K562 (cell line): ENCODE measurements at places on chromosomes 7 and 10.
A peak's percentile ranks its signal among the peaks of the same experiment; 100 is the strongest.

GRCh38 chr10:27720529-27720928 is 25.1 kb downstream of the MKX start:
- DNase-seq: no peak

- DNase-seq: no peak
Observed at GRCh38 chr10:114283091-114283490, 44.0 kb downstream of the VWA2 start.

GRCh38 chr7:139861803-139862202 is 32.7 kb downstream of the TBXAS1 start:
- no peak for DNase-seq

- no peak for DNase-seq
Observed at GRCh38 chr7:42137941-42138340, 99.1 kb downstream of the GLI3 start.

- DNase-seq: no peak
Observed at GRCh38 chr7:107166736-107167426, 1.9 kb upstream of the HBP1 start.

- no peak for DNase-seq
Observed at GRCh38 chr7:127189886-127190285, 62.9 kb downstream of the GRM8 start.

DNA sequence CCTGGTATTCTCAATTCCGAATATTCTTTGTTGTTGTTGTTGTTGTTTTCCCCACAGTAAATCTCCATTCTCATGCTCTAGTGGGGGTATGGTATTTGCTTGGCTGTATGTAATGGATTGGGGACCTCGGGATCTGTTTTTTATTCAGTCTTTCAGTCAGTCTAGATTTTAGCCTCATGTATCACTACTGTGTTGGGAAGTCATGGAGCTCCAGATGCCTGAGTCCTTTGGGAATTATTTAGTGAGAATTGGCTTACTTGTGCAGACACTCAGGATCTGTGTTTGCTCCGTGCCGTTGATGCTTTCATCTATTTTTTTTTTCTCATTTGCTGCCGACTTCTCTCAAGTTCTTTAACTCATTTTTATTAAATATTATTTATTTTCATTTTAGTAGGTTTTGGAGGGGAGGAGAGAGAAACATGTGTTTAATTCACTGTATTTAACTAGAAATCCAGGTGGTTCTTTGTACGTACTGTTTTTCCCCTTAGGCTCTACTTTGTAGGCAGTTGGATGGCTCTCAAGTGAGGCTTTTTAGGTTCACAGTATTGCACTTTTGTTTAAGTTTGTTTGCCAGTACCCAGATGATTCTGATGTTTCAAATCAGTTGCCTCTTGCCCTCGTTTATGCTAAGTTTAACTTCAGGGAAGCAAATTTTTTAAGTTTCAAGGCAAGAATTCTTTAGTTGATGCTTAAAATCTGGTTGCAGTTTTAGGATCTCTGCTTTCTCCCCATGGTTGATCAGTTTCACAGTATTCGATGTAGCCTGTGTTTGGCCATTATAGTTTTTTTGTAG is 36.9 kb downstream of the ZNRF2 start:
- no peak for DNase-seq

- DNase-seq: no peak
Observed at GRCh38 chr7:111074071-111074747, 16.7 kb upstream of the LRRN3 start.

DNA sequence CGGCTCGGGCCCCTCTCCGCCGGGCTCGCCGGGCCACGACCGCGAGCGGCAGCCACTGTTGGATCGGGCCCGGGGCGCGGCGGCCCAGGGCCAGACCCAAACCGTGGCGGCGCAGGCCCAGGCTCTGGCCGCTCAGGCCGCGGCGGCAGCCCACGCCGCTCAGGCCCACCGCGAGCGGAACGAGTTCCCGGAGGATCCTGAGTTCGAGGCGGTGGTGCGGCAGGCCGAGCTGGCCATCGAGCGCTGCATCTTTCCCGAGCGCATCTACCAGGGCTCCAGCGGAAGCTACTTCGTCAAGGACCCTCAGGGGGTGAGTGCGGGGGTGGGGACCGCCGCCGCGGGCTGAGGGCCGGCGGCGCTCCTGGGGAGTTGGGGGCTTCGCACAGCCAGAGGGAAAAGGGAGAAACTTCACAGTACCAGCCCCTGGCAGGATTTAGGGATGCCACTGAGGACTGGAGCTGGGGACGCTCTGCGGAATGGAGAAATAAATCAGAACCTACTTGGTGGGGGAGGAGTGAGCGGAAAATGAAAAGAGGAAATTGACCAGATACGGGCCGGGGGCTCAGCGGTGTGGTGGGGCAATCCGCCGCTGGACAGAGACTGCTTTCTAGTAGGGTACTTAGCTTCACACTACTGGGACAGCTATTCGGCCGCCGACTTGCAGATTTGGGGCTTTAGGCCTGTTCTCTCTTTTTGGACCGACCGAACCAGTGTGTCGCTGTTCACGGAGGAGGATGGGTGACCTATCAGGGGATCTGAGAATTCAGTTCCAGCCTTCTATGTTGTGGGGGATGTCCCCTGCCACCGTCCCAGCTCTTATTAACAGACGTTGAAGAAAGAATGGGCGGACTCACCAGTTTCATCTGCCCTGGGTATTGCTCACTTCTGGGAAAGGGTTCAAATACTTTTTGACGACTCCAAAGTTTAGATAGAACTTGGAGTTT is 669 bp downstream of the PI4K2A start:
- DNase-seq: peak; percentile 29

- no peak for DNase-seq
Observed at GRCh38 chr7:112346381-112347060, 103.7 kb upstream of the IFRD1 start.

GRCh38 chr10:6242089-6242488 is 39.4 kb downstream of the PFKFB3 start:
- no peak for DNase-seq

- DNase-seq: no peak
Observed at GRCh38 chr7:3439333-3440030, 138.4 kb downstream of the SDK1 start.

- peak; percentile 10 for DNase-seq
Observed at GRCh38 chr10:2908851-2909630, 158.3 kb upstream of the PFKP start.

GRCh38 chr7:20906801-20907453 is 120.2 kb upstream of the SP8 start:
- no peak for DNase-seq

- DNase-seq: no peak
Observed at GRCh38 chr10:88754287-88754686, 5.5 kb upstream of the LIPN start.

GRCh38 chr7:36597090-36597773 is 127.1 kb downstream of the AOAH start:
- no peak for DNase-seq

DNA sequence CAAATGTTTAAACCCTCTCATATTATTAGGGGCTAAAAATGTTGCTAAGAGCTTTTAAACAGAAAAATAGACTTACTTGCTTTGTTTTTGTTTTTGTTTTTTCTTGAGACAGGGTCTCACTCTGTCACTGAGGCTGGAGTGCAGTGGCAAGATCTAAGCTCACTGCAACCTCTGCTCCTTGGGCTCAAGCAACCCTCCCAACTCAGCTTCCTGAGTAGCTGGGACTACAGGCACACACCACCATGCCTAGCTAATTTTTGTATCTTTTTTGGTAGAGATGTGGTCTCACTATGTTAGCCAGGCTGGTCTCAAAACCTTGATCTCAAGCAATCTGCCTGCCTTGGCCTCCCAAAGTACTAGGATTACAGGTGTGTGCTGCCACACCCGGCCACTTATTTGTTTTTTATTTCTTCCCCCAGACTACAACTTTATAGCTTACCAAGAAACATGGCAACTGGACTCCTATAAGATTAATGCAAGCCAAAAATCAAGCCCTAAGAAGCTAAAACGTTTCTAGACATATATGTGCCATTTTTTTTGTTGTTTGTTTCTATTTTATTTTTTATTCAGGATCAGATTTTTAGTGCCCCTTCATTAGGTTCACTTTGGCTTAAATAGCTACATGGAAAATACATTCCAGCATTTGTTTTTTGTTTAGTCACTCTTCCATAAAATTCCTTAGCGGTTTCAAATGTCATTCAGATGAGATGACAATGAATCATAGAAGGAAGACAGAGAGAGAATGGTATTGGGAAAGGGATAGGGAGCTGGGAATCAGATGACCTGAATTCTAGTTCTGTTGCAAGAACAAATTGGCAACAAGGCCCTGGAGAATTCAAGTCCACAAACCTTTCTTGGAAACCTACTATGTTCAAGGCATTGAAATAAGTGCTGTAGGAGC is 163.4 kb upstream of the MKLN1 start:
- no peak for DNase-seq

GRCh38 chr10:105967256-105967655 is 1197.2 kb downstream of the SORCS1 start:
- no peak for DNase-seq

DNA sequence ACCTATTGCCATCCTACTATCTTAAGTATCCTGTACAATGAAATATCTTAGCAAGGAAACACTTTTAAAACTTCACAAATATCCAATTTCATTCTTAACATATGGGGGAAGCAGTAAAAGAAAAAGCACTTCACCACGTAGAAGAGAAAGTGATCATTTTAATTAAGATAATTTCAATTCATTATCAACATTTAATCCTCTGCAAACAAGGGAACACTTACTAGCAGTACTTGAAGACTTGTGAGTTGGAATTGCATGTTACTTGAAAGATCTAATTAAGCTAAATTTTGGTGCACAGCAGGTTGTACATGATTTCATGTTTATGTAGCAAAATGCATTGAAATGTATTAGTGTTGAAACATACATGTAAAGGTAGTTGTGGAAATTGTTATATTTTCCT is 20.8 kb upstream of the CCAR1 start:
- DNase-seq: no peak

GRCh38 chr10:125081931-125082330 is 78.4 kb downstream of the CTBP2 start:
- DNase-seq: no peak

DNA sequence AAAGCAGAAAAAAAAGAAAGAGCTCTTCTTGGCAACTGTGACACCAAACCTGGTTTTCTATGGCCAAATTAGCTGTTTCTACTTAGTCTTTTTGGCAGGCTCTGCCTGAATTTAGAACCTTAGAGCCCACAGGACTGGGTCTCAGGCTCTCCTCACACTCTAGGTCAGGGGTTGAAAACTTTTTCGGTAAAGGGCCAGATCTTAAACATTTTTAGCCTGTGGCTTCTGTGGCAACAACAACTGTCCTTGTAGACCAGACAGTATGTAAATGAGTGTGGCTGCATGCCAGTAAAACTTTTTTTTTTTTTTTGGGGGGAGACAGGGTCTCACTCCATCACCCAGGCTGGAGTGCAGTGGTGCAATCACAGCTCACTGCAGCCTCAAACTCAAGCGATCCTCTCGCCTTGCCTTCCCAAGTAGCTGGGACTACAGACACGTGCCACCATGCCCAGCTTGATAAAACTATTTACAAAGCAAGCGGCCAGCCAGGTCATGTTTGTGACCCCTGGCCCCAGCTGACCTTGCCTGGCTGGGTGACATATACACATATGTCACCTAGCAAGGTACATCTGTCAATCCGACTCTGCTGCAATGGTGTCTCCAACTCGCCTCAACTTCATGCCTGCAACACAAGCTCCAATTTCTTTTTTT is 17.4 kb downstream of the KPNA7 start:
- no peak for DNase-seq

DNA sequence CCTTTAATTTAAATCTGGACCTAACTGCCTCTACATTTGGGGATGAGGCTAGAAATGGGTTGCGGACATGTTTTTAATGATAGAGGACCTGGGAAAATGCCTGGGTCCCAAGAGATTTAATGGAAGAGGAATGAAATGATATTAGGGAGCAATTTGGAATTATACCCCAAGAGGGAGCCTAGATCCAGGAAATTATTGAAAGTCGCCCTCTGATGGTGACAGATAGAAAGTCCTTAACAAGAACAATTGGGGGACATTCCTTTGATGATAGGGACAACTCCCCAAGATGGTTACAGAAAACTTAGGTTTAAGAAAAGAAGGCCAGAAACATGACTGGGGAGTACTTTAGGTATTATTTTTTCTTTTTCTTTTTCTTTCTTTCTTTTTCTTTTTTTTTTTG is 9.5 kb upstream of the TSGA13 start:
- DNase-seq: peak; percentile 41

DNA sequence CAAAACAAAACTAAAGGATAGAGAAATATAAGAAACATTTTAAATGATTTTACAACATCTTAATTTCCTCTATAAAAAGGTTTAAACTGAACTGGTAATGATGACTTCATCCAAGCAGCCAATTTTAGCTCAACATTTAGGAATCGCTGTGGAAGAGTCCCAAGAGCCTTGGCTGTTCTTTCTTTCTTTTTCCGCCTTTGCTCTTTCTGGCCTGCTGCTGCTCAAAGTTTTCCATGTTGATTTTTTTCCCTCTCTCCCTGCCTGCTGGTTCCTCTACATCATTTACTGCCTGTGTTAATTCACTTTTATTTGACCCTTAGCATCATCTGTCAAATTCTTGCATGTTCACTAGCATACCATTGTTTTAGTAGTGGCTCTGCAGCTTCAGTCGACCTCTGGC is 146.9 kb downstream of the EVX1 start:
- DNase-seq: no peak

GRCh38 chr7:127527561-127527960 is 57.8 kb downstream of the GCC1 start:
- no peak for DNase-seq

GRCh38 chr7:147593271-147594057 is 997.1 kb upstream of the C7orf33 start:
- no peak for DNase-seq

DNA sequence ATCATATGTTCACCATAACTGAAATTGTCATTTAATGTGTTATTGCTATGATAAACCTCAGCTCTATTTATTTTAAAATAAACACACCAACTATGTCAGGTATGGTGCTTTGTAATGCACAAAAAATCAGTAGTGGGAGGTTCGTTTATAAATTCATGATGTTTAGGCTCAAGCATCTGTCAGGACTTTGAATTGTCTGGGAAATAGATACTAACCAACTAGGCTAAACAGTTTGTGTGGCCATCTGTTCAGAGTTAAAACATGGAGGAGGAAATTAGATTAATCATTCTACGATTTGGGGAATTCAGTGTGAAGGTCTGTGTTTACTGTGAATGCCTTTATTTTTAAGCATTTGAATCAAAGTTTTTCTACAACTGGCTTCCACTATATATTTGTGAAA is 212.6 kb upstream of the FZD8 start:
- no peak for DNase-seq

GRCh38 chr7:143288836-143289235 is 685 bp downstream of the CASP2 start:
- DNase-seq: no peak

GRCh38 chr7:103391150-103391549 is 43.7 kb downstream of the PSMC2 start:
- DNase-seq: no peak
